ENCODE measurements at places on chromosomes 16 and 17. TPM values are rescaled to one million over a fixed set of nuclear protein-coding genes. Genes with fewer than 3 reads are reported as not detected.

SMIM36 gene
- total RNA-seq: not detected

ZACN gene
- total RNA-seq: 0.59 TPM

TBC1D3B gene
- total RNA-seq: 1.1 TPM

DPEP3 gene
- total RNA-seq: 0.03 TPM

AIPL1 gene
- total RNA-seq: 0.28 TPM

KCNG4 gene
- total RNA-seq: not detected

KRTAP2-2 gene
- total RNA-seq: not detected
